ENCODE measurements at places on chromosomes 7 and 10.

DNA sequence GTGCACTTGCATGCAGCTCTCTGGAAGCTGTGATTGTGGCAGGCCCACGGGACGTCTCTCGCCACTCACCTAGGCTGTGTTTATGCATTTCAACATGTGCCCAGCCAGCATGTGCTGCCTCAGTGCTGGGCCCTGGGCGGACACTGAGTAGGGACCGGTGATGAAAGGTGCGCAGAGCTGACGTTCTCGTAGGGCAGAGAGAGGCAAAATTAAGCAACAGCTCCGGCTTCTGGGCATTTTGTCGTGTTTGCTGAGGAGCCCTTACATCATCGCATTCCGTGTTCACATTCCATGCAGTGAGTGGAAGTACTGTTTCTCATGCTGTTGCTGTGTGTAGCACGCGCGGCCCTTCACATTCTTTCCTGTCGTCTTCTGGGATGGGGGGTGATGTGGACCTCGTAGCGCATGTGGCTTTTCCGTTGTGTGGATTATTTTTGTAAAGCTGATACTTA is 50.5 kb downstream of the PRF1 start:
- no peak for DNase-seq

DNA sequence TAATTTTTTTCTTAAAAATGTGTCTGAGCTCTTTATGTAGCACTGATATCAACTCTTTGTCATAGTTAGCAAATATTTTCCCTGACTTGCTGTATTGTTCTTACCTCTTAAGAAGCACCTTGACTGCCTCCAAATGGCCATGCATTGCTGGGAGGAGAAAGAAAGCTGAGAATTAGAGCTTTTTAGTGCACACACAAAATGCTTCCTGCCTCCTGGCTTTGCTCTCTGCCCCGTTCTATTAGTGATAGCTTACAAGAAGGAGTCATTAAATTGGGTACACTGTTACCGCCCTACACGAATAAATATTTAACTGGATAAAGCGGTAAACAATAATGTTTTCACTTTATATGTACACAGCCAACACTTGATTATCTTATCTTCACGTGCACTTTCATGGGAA is 4.1 kb downstream of the ANKRD16 start:
- no peak for DNase-seq

GRCh38 chr10:73771722-73772280 is 10.0 kb upstream of the CHCHD1 start:
- DNase-seq: no peak

DNA sequence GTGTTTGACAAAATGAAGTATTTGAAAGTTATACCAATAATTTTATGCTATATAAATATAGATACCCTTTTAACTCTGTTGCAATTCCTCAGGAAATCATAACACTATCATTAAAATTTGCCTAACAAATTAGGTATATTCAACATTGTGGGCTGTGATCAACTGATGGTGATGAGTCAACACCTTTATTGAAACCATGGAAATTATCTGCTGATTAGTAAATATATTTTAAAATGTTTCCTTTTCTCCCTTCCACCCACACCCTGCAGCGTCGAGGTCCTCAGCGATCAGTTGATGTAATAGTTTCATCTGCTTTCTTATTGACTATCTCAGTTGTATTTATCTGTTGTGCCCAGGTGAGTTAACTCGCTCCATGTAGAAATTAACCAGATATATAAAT is 143.9 kb downstream of the PHTF2 start:
- DNase-seq: no peak

DNA sequence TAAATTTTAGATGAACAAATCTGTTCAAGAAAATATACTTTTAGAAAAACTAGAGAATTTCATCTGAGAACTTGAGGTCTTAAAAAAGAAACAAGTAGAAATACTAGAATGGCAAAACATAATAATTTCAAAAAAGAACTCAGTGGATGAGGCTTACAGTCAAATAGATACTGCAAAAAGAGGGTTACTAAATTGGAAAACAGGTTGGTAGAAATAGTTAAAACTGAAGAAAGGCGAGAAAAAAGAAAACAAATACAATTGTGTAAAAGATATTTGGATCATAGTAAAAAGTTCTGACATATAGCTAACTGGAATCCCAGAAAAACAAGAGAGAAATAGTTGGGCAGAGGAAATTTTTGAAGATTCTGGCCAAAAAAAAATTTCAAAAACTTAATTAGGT is 117.6 kb downstream of the HGF start:
- DNase-seq: no peak

DNA sequence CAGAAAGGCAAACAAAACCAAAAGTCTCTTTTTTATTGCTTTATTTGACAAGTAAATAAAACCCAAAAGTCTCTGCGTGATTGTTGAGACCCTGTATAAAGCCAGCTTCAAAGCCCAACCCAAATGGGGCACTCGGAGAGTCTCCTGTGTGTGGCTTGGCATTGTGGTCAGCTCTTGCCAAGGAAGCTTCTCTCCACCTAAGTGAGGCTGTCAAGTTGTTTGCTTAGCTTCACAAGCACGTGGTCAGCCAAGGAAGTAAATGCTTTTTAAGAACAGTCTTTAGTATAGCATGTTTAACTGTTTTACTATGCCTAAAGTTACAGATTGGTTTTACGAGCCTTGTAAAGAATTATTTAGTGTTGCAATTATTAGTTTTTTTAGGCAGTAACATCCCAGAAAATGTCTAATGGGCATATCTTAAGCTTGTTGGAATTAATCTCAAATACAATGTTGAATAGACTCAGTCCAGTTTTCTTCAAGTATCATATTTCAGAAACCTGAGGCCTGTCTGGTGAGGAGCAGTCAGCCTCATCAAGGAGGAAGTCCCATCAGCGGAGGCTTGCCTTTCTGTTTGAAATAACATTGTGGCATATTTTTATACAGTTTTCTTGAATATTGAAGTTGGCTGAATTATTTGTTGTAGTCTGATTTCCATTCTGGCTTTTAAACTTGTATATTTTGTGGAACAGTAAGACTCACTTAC is 144.3 kb downstream of the ANKRD30A start:
- no peak for DNase-seq

DNA sequence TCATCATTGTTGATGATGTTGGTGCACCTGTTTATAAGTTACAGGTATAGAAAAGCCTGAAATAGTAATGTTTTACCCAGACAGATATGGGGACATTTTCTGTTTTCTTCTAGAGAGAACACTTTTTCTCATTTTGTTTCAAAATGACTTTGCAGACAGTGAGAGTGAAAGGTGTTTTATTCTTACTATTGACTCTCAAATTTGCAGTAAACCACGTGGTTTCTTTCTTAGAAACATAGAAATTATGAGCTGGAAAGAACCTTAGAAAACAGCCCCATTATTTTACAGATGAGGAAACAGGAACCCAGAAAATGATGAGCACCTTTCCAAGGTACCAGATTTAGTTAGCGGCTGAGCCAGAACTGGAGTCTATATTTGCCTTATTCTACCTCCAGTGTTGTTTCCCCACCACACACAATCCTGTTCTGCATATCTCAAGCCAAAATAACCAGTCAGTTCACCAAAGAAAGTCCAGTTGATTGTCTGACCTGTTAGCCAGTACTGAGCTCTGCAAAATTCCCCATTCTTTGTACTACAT is 138.9 kb upstream of the AHR start:
- DNase-seq: no peak

GRCh38 chr10:28849821-28850220 is 172.5 kb downstream of the BAMBI start:
- DNase-seq: no peak

DNA sequence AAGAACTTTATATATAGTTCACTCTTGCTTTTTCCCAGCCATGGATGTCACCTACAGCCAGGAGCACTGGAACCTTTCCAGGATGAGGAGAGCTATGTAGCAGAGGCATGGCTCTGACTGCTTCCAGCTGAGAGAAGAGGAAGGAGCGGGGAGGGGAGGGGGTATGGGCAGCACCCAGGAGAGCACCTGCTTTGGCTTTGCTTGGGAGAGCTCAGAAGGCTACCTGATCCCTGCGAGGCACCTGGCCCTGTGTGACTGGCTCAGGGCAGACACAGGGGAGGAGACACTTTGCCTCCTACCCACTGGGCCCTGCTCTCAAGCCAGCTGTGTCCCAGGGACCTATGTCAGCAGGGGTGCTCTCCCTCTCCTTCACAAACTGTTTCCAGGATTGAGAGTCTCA is 67.1 kb downstream of the HK1 start:
- no peak for DNase-seq

GRCh38 chr10:16856567-16856966 is 39.3 kb upstream of the RSU1 start:
- no peak for DNase-seq

GRCh38 chr7:116988363-116988989 is 35.2 kb downstream of the ST7 start:
- no peak for DNase-seq

DNA sequence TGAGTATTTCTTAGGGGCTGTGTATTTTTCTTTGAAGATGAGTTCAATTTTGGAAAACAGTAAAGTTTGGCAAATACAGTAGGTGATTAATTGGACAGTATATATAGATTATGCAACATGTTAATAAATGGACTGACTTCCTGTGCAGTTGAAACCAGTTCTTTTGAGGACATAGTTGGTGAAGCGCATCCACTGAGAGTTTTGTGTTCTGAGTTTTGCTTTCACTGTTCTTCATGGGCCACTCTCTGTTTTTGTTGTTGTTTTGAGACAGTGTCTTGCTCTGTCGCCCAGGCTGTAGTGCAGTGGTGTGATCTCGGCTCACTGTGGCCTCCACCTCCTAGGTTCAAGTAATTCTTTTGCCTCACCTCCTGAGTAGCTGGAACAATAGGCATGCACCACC is 109.0 kb downstream of the SDHAF3 start:
- no peak for DNase-seq

- peak; percentile 69 for DNase-seq
Measured at GRCh38 chr10:96229568-96230030, 41.8 kb downstream of the BLNK start.

DNA sequence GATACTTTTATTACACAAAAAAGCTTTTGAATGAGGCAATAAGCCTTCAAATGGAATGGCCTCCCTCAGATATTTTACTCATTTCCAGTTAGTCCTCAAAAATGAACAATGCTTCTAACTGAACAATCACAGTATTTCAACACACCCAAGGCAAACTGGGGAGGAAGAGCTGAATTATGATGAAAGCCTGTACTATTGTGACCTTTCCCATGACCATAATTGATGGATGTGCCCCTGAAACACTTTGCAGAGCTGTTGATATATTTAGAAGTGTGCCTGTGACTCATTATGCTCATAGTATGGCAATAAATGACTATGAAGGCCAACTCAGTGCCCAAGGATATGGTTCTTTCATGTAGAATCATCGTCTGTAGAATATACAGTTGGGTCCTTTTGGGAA is 248.1 kb downstream of the AHR start:
- DNase-seq: no peak

- DNase-seq: peak; percentile 27
Measured at GRCh38 chr10:114470956-114471905, 66.9 kb upstream of the AFAP1L2 start.

DNA sequence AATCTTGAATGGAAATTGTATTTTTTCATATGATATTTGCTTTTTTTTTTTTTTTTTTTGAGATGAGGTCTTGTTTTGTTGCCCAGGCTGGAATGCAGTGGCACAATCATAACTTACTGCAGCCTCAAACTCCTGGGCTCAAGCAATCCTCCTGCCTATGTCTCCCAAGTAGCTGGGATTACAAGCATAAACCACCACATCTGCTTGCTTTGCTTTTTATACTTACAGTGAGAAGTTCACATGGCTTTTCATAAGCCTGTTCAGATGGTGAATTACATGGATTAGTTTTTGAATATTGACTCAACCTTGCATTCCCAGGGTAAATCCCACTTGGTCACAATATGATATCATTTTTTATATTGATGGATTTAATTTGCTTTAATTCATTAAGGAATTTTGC is 22.0 kb downstream of the LRRD1 start:
- DNase-seq: no peak

DNA sequence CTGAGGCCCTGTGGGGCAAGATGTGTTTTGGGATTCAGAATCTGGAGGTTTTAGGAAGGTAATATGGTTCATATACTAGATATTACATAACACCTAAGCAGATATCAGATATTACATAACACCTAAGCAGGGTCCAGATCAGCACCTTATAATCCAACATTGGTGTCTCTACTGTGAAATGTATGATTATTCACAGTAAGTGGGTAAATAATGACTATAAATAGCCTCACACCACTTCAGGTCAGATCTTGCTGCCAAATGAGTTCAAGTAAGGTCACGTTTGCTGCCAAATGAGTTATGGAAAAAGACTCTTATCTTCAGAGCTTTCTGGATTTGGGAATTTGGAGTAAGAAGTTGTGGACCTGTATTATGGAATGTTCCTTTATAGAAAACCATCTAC is 14.6 kb downstream of the ADRB1 start:
- DNase-seq: no peak

- no peak for DNase-seq
Measured at GRCh38 chr10:64101606-64102263, 580.5 kb downstream of the REEP3 start.

DNA sequence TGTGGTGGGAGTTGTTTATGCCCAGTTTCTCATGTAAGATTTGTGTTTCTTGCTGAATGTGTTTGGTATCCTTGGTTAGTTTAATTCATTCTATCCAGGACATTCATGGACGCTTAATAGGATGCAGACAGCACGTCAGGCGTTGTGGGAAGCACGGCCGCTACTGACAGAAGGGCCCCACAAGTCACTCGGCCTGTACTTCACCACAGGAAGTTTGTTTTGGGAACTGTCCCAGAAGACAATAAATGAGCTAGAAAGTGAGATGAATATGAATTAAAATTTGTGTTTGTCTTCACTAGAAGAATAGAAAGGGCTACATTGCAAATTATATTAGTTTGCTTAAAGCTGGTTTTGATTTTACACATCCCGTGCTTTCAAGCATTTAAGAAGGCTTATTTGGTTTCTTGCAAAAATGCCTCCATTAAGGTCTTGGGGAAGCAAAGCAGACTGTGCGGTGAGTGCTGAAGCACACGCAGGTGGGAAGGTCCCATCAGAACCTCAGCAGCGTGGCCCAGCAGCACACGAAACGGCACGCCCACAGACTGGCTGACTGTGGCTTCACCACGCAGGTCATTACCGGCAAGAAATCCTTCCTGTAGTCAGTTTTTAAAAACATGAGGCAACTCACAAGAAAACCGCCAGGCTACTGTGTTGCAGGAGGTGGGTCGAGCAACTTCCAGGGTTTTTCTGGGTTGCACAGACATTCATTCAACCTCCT is 74.1 kb downstream of the VIPR2 start:
- DNase-seq: no peak

DNA sequence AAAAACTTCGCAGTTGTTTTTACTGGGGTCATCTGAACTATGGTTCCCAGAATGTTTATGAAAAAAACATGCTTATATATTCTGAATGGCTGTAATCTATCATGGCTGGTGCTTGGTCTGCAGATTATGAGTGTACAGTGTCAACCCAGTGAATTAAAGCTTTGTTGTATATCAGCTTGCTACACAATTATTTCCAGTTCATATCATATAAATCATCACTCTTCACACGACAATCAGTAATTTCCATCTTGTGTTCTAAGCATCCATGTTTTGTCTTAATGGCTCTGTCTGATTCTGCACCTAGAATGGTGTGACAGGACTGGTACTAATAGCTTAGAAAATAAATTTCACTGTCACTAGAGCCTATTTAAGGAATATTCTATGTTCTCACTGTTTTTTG is 83.6 kb downstream of the CABCOCO1 start:
- DNase-seq: no peak

GRCh38 chr10:33537066-33537465 is 202.6 kb upstream of the NRP1 start:
- DNase-seq: no peak

GRCh38 chr10:132096223-132096622 is 30.5 kb downstream of the JAKMIP3 start:
- DNase-seq: peak; percentile 80

Measured in Caki2 (cell line).